Sigmoid colon (tissue), 7 donors: ENCODE measurements at places on chromosomes 16 and 17. TPM values are rescaled to one million over a fixed set of nuclear protein-coding genes. Genes with fewer than 3 reads are reported as not detected.

Gene RPRML
- 0.32 TPM for polyA plus RNA-seq

Gene CD68
- polyA plus RNA-seq: 161 TPM

Gene PTGES3L
- 2.1 TPM for polyA plus RNA-seq

Gene TBC1D3
- polyA plus RNA-seq: not detected

Gene WSCD1
- 9.5 TPM for polyA plus RNA-seq

Gene EME1
- polyA plus RNA-seq: 1.2 TPM

Gene TEKT5
- polyA plus RNA-seq: not detected

DNA sequence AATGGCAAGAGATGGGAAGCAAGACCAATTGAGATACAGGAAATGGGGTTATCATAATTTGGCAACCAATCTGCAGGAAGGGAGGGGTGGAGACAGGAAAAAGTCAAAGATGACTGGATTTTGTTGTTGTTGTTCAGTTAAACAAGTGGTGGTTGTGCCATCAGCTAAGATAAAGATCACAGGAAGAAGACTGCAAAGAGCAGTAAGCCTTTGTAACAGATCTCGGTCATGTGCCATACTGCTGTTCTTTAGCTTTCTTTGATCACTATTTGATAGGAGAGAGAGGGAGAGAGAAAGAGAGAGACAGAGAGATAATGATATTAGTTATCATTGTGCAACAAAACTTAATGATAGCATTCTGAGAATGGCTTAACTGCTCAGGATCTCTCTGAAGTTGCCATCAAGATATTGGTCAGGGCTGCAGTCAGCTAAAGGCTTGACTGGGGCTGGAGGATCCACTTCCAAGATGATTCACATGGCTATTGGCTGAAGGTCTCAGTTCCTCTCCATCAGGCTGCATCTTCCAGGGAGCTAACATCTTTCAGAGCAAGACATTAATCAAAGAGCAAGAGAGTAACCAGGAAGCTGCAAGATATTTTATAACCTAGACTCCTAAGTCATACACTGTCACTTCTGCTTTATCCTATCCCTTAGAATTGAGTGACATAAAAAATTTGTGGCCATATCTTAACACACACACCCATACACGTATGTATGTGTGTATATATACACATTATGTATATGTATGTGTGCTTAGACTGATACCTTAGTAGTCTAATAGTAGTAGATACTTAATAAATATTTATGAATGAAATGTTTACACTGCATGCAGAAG, 405.0 kb downstream of the SHISA9 start:
- DNase-seq: no peak

DNA sequence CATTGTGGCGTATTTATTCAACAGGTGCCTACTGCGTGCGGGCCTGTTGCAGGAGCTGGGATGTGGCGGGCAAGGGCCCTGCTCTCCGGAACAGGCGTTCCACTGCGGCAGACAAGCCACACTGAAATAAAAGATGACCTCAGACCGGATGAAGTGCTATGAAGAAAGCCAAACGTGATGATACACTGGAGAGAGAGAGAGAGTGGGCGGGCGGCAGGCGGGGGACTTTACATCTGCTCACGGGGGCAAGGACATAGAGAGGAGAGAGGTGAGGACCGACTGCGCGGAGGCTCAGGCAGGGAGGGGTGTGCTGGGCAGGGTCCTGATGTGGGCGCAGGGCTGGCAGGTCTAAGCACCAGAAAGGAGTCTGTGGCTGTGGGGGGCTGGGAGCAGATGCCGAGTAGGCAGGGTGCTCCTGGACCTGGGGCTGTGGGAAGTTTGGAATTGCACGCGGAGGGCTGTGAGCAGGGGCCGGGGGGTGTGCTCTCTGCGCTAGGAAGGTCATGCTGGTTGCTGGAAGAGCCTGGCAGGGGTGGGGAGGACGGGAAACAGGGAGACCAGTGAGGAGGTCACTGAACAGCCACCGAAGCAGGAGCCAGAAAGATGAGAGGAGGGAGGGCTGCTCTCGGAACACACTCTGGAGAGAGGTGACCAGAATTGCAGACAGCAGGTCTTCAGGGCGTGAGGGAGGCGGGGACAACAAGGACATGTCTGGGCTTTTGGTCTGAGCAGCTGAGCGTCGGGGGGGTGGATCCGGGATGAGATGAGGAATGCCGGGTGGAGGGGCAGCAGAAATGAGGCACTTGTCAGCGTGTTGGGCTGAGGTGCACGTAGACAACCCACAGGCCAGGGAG, 9.9 kb downstream of the MXRA7 start:
- peak; percentile 91 for DNase-seq

GRCh38 chr16:57616241-57616640, 12.2 kb upstream of the ADGRG1 start:
- peak; percentile 28 for DNase-seq

DNA sequence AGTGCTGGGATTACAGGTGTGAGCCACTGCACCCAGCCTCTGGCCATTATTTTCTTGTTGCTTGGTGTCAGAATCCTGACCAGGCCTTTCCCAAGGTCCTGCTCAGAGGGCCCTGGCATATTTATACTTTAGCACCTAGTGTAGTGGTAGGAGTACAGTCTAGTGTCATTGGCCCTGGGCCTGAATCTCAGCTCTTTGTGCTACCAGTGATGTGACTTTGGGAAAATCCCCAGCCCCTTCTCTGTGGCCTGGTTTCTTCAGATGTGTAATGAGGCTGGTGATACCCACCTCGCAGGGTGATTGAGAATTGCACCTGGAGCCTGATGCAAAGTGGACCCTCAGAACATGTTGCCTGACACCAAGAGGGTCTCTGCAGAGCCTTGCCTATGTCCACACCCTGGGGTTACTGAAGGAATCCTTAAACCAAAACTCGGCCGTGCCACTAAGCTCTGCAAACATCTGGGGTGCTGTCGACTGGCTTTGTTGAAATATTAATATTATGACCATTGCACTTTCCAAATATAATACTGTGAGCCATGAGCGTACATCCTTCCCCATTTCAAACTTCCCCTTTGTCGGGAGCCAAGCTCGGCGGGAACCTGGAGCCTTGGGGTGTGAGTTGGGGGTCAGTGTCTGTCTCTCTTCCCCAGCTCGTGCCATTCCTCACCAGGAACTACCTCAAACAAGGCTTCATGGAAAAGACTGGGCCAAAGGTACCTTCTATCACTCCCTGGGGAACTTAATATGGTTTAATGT, 18.0 kb upstream of the RNF135 start:
- peak; percentile 26 for DNase-seq

- no peak for DNase-seq
These were observed 9.0 kb upstream of the SLFN12L start for GRCh38 chr17:35546487-35546886.

- DNase-seq: no peak
These were observed 79.7 kb upstream of the CPHXL start for GRCh38 chr16:75805946-75806345.

DNA sequence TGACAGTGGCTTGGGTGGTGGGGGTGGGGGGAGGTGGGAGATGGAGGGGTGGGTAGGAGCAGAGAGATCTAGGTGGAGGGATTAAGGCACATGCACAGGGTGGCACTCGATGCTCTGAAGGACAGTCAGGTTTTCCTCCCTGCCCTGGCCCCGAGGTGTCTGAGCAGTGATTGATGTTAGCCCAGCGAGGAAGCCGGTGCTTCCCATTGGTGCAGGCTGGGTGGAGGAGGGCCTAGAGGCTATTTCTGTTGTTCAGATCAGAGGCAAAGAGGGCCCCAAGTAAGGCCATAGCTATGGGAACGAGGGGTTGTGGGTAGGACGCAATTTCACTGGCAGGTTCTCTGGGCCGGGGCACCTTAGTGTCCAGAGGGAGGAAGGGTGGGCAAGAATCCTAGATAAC, 23.1 kb downstream of the CACNA1G start:
- DNase-seq: no peak

DNA sequence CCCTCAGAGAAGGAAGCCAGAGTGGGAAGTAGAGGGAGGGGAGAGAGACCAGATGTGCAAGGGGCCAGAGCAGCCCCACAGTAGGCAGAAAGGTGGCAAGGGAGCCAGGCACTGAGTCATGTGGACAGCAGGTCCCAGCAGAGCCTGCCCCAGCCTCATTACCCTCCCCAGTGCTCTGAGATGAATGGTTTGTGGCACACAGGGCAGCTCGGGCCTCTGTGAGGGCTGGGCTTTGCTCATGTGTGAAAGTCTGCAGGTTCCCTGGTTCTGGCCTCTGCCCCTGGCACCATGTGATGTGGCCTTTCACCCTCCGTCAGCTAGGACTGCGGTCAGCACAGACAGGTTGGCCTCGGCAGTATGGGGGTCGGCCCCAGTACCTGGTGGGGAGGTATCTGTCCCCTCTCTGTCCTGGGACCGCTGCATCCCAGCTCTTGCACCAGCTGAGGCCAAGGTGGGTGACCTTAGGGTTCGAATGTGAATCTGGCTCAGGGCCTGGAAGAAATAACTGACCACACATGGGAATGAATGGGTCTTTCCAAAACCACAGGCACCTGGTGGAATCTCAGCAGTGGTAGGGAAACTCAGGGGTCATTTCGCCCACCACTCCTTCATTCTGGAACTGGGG, 8.9 kb downstream of the LRRC75A start:
- no peak for DNase-seq

- DNase-seq: peak; percentile 69
These were observed 39.0 kb upstream of the EMP2 start for GRCh38 chr16:10619271-10619849.

DNA sequence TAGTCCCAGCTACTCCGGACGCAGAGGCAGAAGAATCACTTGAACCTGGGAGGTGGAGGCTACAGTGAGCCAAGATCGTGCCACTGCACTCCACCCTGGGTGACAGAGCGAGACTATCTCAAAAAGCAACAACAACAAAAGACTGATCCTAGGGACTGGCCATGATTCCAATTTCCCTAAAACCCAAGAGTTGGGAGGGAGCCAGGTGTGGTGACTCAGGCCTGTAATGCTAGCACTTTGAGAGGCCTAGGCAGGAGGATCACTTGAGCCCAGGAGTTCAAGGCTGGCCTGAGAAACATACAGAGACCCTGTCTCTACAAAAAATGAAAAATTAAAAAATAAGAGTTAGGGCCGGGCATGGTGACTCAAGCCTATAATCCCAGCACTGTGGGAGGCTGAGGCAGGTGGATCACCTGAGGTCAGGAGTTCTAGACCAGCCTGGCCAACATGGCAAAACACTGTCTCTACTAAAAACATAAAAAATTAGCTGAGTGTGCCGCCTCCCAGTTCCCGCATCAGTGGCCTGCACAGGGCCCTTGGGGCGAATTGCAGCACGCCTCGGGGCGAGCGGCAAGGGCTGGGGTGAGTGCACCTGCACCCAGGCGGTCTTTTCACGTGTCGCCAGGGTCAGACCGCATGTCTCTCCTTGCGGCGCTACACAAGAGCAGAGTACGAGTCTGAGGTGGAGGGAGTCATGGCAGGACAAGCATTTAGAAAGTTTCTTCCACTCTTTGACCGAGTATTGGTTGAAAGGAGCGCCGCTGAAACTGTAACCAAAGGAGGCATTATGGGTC, 40.8 kb downstream of the CDH3 start:
- no peak for DNase-seq

DNA sequence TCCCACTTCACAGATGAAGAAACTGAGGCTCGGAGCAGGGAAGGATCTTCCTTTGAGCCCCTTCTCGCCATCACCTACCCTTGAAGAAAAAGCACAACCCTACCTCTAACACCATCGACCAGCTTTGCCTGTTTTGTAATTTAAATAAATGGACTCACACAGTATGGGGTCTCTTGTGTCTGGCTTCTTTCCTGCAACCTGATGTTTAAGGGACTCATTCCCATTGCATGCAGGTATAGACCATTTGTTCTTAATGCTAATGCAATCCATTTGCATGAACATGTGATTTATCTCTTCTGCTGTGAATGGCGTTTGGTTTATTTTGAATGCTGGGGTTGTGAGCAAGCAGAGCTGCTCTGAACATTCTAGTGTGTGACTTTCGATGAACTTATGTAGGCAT, 150.8 kb upstream of the FOXF1 start:
- no peak for DNase-seq

DNA sequence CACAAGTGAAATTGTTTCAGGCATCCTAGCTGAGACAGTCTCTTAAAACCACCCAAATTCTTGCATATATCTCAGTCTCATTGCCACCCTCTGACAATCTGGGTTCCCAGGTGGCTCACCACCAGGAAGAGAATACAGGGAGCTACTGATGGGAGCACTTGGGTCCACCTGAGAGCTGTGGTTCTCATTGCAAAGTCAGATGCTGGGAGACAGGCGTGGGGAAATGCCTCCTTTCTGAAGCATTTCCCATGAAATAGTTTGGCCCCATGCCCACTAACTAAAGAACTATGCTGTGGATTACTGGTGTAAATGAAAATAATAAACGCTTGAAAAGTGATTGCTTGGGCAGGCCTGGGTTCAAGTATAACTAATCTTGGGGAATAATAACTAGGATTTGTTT, 70.3 kb downstream of the CMC2 start:
- no peak for DNase-seq

GRCh38 chr17:13931111-13931526, 138.2 kb upstream of the COX10 start:
- peak; percentile 70 for DNase-seq
